ENCODE measurements at places on chromosomes 2 and 18.

GRCh38 chr2:100888601-100889000 is 68.7 kb downstream of the NPAS2 start:
- no peak for DNase-seq

DNA sequence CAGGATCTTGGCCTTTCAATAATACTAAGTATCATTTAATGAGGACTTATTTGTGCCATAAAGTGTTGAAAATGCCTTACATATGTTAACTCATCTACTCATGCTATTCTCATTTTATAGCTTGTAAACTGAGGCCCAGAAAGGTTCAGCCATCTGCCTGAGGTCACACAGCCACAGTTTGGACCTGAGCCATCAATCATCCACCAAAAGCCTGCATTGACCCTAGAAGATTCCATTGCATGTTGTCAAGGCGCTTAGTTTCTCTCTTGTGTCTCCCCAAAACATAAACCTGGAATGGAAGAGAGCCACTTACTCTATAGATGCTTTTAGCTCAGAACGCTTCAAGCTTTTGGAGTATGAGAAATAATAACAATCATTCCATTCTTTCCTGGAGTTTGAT is 26.8 kb downstream of the NPAS2 start:
- no peak for DNase-seq

- DNase-seq, result no peak
Measured at GRCh38 chr2:16828828-16829160, 163.2 kb upstream of the CYRIA start.

DNA sequence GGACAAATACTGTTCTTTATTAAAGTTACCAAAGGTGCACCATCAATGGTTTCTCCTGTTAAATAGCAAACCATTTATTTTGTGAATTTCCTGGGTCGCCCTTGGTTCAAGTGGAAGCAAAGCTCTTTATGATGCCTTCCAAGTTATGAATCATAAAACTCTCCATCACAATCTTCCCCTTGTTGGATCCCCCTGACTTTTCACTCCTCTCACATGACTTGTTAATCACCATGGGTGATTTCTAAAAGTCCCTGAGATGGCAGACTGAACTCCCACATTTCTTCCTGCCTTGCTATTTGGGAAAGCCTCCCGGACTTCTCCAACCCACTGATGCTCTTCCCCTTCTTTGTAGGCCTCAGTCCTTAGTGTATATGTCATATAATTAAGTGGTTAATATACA is 176.0 kb downstream of the THADA start:
- DNase-seq, result no peak

DNA sequence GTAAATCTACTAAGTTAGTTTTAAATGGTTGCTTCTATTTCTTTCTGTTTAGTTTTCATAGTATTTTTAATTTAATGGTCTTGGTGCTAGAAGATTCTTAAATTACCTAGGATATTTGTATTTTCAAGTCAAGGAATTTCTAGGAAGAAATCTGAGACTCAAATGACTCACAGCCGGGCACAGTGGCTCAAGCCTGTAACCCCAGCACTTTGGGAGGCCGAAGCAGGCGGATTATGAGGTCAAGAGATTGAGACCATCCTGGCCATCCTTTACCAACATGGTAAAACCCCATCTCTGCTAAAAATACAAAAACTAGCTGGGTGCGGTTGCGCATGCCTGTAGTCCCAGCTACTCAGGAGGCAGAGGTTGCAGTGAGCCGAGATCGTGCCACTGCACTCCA is 95.5 kb downstream of the C2orf74 start:
- no peak for DNase-seq

GRCh38 chr2:38653380-38653714 is 12.6 kb upstream of the GALM start:
- DNase-seq, result no peak

DNA sequence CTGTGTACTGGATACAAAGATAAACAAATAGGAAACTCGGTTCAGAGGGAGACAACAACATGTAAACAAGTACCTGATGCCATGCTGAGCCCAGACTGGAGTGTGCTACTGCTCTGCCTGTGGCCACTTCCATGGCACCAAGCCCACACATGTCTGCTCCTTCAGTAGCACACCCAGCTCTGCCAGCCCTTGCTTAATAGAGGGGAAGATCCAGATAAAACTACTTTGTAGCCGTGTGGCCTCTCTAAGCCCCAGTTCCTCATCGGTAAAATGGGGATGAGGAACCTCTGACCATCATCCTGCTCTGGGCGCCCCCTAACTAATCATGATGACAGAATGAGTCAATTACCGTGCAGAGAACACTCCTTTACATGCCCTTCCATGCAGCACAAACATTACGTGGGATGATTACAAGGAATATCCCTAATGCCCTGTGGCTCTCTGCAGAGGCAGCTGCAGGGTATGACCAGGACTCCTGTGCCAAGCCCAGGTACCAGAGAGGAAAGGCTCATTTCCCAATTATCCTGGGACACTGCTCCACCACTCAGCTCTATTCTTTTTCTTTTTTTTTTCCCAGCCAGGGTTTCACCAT is 34.9 kb downstream of the DNMT3A start:
- no peak for DNase-seq

DNA sequence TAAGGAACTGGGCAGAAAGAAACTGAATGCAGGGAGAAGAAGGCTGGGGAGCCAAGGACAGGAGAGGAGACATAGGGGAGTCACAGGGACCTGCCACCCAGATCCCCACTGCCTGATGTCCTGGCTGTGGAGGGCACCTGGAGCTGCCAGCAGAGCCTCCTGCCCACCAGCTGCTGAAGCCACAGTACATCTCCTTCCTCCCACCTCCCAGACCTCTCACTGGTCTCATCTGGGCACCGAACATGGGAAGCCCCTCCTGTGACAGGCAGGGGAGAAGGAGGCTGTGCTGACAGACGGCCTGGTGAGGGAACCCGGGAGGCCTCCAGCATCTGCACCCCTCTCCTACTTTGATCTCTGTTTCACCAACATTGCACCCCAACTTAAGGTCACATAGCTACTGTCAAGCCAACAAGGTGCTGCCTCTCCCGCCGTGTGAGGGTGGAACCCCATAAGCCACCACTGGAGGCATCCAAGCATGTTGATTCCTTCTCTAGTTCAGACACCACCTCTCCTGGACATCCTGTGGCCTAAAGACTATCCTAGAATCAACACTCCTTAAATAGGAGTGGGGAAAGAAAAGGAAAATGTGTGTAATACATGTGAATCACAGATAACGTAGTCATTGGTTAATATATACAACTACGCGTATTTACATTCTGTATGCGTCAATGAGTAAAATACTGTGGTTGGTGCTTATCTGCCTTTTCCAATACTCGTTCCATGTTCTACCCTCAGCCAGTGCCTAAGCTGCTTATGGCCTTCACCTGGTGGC is 3.5 kb upstream of the RNPEPL1 start:
- no peak for DNase-seq

DNA sequence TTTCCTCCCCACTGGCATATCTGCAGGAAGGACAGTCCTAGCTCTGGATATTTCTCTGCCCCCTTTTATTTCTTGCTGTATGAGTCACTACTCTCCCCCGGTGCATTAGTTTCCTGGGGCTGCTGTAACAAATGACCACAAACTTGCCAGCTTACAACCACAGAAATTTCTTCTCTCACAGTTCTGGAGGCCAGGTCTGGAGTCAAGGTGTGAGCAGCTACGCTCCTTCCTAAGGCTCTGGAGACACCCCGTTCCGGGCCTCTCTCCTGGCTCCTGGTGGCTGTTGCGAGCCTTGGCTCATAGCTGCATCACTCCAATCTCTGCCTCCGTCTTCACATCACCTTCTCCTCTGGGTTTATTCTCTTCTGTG is 34.1 kb downstream of the PTPRM start:
- no peak for DNase-seq

DNA sequence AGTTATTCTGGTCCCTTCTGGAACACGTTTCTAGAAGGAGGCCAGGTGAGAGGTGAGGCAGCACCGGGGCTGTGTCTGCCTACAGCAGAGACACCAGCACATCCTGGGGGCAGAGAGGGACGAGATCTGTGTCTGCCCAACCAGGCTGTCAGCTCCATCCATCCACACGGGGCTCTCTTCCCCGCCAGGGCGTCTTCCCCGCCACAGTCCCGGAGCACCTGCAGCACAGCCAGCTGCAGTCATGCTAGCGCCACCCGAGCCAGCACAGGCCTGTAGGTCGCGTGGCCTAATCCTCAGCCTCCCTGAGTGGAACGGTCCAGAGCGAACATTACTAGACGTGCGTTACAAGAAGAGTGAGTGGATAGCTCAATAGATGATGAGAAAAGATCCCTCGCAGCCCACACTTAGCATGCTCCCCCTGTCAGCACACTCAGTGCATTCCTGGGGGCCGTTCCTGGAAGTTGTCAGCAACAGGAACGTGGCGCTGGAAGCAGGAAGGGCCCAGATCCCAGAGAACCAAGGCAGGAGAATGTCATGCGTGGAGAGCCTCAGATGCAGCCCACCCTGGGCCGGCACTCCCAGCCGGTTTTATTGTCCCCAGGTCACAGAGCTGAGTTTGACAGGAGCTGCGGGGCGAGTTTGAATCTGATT is 179.0 kb downstream of the TWIST2 start:
- no peak for DNase-seq

DNA sequence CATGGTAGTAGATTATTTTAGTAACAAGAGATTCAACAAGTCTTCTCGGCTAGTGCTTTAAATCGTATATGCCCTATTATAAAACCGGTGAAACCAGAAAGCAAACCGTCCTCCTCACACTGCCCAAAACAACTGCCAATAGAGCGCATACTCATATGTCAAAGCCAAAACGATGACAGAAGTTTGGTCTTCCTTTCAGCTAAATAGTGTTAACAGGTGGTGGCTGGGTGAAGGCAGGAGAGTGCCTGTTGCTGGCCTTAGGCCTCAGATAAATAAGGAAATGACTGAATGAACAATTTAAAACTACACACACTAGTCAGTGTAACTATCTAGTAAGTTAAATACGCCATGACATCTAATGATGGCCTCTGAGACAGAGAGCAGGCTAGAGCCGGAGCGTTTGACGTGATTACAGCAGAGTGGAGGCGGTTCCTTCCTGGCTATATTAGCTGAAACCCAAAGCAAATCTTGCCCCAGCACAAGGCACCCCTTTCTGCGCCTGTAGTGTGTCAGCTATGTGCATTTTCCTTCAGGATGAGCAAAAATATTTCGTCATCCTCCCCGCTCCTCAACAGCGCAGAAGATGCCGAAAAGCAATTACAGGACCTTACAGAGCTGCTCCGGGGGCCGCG is 1.6 kb downstream of the LONRF2 start:
- no peak for DNase-seq

DNA sequence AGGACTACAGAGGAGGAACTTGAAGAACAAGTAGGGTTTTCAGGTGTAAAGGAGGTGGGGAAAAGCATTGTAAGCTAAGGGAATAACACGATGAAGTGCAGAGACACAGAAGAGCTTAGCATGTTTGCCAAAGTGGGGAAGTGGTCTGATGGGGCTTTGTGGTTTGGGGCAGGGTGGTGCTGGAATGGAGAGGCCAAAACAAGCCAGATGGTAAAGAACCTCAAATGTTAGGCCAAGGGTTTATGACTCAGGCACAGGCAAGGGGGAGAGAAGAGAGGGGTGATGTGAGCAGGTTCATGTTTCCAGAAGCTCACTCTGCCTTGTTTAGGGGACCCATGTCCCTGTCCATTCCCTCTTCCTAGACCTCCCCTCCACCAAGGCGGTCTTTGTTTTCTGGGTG is 104.5 kb upstream of the YWHAQ start:
- no peak for DNase-seq

- peak; percentile 27 for DNase-seq
Measured at GRCh38 chr18:23244401-23244800, 109.1 kb downstream of the CABLES1 start.

DNA sequence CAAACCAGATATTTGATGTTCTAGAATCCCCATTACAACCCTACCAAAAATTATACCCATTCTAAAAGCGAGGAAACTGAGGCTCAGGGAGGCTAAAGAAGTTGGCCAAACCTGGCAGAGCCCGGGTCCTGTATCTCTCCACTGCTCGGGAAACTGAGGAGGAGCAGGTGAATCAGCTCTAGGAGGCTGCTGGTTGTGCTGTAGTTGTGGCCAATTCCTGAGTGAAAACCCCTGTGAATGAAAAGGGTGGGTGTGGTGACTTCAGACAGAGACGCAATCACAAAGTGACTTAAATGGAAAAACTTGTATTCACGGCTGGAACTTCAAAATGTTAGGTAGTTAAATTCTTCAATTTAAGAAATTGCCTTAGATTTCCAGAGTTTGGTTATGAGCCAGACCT is 105.7 kb upstream of the SEC11C start:
- DNase-seq, result no peak

DNA sequence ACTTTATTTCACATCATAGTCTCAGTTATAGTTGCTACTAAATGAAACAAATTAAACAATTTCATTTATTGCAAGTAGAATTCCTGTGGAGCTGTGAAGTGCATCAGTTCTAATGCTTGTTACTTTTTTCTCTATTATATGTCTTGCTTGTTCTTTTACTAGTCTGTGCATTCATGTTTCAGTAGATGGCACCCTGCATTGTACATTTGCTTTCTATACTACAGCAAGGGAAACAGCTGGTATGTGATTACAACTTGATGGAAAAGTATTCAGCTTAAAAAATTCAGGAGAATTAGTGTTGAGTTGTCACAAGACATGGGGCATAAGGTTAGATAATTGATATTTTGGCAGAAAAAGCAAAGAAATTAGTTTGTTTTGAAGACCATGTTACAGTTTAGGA is 72.3 kb downstream of the TANK start:
- no peak for DNase-seq

- no peak for DNase-seq
Measured at GRCh38 chr2:205428811-205429210, 253.5 kb upstream of the NRP2 start.

- DNase-seq, result no peak
Measured at GRCh38 chr2:137976274-137976673, 12.0 kb downstream of the HNMT start.

DNA sequence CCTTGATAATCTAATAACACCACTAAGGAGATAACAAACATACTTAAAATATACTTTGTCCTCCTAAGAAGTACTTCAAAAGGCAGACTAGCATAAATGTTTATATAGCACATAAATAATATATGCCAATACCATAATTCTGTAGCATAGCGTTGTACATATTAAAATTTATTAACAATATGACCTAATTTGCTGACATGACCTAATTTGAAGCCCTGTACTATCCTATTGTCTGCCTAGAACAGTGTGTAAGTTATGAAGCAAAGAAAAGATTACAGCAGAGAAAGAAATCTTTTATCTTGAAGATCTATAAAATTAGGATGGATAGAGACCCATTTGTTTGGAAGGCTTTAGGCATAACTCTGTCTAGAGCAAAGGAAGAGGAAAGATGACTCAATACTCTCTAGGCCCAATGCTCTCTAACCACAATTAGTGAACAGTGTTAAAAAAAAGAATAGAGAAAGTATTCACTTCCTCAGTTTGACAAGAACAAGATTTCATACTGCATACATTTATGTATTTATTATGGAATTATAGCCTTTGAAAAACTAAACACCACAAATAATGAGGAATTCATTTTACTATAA is 231.3 kb downstream of the ZRANB3 start:
- DNase-seq, result no peak

DNA sequence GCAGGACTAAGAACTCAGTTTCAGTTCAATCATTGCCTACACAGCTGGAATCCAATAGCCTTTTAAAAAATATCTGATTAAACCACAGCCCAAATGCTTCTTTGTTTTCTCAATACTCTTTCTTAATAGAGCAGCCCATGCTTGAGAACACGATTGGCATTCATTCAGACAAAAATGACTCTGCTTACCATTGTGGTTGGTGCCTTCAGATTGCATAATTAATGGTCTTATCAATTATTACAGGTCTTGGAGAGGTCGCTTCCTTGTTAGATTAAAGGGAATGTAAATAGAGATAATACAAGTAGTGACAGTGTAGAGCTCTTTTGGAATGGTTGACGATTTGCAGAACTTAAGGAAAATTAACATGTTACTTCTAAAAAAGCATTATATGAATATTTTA is 107.2 kb downstream of the RNF152 start:
- no peak for DNase-seq

- DNase-seq, result peak; percentile 34
Measured at GRCh38 chr18:9971313-9971920, 57.6 kb downstream of the VAPA start.
